ENCODE measurements at places on chromosomes 12 and 14.

GRCh38 chr12:46300910-46301309, 32.1 kb upstream of the SLC38A1 start:
- peak; percentile 18 for DNase-seq

GRCh38 chr12:62292761-62293344, 32.6 kb downstream of the USP15 start:
- DNase-seq, result no peak

DNA sequence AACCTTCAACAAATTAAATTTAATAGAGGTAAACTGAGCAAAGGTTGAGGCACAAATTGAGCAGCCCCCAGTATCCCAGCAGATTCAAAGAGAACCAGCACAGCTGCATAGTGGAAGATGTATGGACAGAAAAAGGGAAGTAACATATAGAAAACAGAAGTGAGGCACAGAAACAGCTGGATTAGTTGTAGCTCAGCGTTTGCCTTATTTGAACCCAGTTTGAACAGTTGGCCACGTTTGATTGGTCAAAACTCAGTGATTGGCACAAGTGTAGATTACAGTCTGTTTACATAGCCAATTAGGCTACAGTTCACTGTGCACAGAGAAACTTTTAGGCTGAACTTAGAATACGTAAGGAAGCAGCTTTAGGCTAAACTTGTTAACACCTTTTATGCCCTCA, 315.5 kb downstream of the RMST start:
- no peak for DNase-seq

DNA sequence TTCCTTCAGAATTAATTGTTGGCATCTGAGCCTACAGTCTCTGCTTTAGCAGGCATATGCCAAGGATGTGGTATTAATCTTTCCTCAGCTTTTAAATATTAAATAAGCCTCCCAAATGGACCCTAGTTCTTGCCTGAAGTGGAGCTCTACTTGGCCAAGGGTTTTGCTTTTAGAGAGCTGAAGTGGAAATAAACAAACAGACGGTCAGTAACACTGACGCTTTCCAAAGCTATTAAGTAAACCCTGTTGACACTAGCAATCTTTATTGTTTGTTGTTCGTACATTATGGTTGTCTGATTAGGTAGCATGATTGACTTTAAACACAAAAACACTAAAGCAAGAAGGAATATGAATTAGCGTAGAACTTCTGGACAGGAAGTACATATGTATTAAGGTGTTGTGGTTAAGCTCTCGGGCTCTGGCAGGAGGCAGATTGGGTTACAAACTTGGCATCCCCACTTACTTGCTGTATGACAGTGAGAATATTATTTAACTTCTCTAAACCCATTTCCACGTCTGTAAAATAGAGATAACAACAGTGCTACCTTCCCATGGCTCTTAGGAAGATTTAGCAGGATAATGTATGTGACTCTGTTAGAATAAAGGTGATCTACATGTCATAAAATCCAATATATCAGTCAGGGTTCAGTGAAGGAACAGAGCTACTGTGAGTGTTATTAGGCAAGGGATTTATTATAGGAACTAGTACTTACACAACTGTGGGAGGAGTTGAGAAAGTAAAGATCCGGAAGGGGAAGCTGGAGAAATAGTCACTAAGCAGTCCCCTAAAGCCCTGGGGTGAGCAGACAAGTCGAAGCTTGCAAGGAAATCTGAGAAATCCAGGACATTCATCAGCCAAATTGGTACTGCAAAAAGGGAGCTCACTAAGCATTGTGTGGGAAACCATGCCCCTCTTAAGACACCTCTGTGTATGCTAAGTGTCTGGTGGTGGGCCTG, 92.2 kb upstream of the ATF7IP start:
- DNase-seq, result peak; percentile 21

DNA sequence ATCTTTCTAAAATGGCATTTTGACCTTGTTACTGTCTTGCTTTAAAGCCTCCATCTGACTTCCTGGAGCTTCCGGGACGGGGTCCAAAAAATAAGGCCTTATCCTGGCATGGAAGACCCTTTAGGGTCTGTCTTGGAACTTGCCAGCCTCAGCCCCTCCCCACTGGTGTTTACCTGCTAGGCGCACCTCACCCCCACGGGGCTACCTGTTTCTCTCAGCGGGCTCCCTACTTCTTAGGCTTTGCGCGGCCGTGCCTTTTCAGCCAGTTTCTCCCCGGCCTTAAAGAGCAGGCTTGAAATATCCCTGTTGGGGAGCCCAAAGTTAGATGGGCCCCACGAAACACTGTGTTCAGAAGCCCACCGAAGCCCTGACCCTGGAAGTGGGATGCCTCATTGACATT, 5.1 kb downstream of the RTL1 start:
- no peak for DNase-seq

DNA sequence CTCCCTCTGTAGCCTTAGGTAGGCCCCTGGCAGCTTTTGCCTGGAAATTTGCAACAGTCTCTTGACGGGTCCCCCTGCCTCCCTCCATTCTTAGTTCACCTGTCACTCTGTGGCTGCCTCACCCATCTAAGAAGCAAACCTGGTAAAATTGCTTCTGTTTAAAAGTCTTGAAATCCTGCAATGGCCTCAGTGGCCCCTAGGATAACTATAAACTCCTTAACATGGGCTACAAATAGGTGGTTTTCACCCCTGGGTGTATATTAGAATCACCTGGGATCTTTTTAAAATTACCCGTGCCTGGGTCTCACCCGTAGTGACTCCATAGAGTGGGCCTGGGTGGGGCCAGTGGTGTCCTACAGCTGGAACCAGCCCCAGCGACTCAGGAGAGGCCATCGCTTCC, 332.7 kb downstream of the CACNA1C start:
- no peak for DNase-seq

Data from GDM1 (cell line).